ENCODE measurements at places on chromosomes 6 and 20.

GRCh38 chr6:73382462-73383113, 12.0 kb upstream of the DDX43 start:
- DNase-seq: no peak

- no peak for DNase-seq
Measured at GRCh38 chr20:46699651-46700359, 9.6 kb upstream of the SLC2A10 start.

DNA sequence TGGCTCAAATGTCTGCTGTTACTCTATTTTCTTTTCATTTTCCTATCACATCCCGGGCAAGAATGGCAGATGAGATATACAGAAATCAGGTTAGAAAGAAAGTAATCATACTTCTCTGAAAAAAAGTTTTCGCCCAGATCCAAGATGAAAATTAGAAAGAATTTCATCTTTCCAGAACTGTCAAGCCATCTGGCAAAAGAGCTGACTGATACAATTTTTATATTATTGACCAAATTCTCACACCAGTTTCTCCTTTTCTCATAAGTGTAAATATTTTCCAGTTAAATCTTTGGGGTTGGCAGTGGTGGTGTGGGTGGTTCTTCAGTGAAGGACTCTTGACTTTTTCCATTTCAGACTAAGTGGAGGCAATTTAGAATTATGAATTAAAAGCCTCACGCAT, 371.9 kb downstream of the CD83 start:
- DNase-seq: no peak

- peak; percentile 28 for DNase-seq
Measured at GRCh38 chr6:33392595-33392948, 949 bp downstream of the KIFC1 start.

DNA sequence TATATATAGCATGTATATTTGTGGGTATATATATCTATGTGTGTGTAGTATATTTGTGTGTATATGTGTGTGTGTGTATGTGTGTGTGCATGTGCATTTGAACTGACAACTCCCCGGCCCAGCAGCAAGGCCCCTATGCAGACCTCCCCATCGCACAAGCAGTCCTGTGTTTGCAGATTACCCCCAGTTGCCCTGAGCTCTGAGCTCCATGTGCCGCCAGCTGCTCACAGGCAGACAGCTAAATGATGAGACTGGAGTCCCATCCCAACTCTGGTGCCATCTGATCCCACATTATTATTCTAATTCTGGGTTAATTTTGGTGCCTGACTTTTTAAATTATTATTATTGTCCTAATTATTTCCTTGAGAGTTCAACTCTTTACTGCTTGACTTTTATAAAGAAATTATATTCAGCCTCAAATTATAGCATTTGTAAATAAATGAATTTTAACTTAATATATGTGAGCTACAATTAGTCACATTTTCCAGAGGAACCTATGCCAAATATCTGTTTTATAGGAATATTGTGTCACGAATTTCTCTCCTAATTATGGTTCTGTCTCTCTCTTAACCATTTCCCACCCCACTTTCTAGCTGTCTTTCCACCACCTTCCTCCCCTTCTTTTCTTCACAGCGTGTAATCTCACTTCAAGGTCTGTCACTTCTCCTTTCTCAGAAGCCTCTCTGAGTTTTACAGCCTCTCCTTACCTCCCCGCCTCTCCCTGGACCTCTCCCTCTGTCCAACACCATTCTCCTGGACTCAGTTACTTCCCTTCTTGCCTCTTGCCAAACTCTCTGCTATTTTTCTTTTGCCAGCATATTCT, 90.6 kb upstream of the SYNDIG1 start:
- DNase-seq: no peak

DNA sequence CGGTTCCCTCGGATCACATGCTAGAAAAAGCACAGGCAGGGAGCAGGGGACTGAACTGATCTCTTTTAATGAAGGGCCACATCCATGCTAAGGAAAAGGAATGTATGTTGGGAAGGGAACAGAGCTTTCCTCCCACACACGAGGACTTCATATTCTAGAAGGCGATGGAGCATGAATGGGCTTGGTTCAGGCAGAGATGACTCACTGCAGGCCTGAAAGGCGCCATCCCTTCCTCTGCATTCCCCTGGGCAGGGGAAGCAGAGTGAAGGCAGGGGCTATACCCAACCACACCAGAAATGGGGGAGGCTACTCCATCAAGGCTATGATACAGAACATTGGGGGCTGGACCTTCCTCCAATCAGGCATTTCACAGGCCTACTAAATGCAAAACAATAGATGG, 30.6 kb downstream of the ELMO2 start:
- no peak for DNase-seq

GRCh38 chr20:51437182-51437924, 105.2 kb downstream of the NFATC2 start:
- DNase-seq: no peak

- DNase-seq: no peak
Measured at GRCh38 chr20:17732907-17733521, 33.2 kb downstream of the BANF2 start.

GRCh38 chr6:52221302-52221701, 23.0 kb downstream of the IL17F start:
- no peak for DNase-seq

DNA sequence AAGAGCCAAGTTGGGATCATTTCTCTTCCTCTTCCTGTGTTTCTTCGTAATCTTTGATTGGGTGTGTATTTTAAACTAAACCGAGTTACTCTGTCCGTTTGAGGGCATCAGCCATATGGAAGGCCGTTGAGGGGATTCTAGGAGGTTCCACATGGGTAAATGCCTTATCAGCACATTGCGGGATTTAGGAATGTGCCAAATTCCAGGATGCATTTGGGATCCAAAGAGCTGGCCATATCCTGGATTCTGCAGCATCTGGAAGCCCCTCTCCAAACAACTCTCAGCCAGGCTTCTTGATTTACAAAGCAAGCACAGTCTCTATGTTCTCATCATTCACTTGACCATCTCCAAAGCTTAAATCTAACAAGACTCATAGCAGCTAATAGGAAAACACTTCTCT, 67.6 kb upstream of the RIN2 start:
- no peak for DNase-seq

GRCh38 chr6:104597541-104598050, 262.1 kb downstream of the HACE1 start:
- DNase-seq: no peak

- no peak for DNase-seq
Measured at GRCh38 chr6:115767931-115768330, 292.8 kb downstream of the FRK start.

GRCh38 chr6:158545043-158545966, 14.6 kb upstream of the TMEM181 start:
- DNase-seq: no peak

DNA sequence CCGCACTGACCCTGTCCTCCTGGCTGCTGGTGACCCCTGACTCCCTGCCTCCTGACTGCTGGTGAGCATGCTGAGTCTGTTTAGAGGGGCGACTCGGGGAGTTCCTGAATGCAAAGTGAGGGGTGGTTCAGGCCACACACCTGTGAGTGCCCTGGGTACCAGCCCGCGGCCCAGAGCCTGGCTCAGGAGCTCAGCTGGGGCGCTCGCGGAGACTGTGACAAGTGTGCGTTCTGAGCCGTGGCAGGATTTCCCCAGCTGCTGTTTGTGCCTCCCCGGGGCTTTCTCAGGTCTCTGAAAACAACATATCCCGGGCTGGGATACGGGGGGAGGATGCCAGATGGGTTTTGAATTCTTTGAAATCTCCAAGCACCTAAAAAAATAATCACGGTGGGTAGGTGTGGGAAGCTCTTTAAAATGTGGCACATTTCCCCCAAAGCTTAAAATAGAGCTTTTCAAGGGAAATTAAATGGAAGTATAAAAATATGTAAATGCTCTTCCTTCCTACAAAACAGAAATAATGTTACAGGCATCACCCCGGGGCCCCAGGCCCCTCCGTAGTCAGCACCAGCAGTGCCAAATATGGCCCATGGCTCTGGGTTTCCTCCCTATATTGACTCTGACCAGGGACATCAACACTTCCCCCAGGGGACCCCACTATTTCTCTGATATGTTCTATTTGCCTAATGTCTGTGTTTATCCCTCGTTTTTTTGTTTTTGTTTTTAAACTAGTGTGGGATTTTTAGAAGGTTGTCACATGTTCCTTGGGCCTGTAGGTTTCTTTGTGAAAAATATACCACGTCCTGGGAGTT, 49.9 kb upstream of the TAGAP start:
- DNase-seq: peak; percentile 61

DNA sequence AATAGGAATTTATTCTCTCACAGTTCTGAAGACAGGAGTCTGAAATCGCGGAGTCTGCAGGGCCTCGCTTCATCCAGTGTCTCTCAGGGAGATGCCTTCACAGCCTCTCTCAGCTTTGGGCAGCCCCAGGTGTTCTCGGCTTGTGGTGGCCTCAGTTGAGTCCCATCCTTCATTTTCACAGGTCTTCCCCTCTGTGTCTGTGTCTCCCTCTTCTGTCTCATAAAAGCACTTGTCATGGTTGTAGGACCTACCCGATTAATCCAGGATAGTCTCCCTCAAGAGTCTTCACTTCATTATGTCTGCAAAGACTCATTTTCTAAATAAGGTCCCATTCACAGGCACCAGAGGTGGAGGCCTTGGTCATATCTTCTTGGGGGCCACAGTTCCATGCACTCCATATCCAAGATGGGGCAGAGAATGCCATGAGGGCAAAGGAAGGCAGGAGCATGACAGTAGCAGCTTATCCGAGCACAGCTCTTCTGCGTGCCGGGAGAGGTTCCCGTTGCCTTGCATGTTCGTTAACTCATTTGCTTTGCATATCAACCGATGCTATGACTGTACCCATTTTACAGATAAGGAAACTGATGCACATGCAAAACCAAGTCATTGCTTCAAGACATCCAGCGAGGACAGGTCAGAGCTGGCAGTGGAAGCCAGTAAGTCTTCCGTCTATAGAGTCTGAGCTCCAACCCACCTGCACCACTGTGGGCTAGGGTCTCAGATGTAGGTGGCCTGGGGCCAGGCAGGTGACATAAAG, 363.8 kb upstream of the SULF2 start:
- DNase-seq: no peak

DNA sequence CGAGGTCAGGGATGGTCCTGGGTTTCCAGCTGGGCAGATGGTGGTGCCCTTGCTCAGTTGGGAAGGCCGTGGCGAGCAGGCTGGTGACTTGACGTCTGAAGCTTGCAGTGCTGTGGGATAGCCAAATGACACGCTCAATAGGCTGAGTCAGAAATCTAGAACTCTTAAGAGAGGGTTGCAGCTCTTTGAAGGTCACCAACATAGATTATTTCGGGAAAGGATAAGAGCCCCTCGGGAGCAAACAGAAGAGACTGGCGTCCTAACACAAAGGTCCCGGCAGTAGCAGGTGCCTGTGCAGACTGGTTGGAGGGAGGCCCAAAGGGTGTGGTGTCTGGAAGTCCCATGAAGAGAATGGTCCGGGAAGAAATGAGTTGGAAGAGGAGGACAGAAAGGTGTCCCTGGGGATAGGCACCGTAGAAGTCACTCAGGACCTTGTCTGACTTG, 18.4 kb downstream of the PKIG start:
- no peak for DNase-seq

DNA sequence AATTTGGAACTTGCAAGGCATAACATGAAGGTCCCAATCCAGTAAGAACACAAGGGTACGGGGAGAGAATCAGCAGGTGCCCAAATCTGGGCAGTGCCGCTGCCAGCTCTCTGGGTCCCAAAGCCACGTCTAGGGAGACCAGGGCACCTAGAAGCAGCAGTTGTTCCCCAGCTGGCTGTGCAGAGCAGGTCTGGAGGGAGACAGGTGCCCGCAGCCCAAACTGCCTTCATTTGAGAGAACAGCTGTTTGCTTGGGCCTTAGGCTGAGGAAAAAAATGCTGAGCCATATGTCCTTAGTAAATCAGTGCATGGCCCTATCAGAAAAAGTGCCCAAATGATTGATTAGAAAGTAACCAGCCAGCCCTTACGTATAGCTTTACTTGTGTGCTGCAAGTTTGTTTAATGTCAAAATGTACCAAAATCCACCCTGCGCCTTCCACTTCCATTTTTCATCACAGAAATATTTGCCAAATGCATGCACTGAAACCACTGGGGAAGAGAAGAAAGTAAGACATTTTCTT, 9.1 kb upstream of the PRELID3B start:
- DNase-seq: no peak

DNA sequence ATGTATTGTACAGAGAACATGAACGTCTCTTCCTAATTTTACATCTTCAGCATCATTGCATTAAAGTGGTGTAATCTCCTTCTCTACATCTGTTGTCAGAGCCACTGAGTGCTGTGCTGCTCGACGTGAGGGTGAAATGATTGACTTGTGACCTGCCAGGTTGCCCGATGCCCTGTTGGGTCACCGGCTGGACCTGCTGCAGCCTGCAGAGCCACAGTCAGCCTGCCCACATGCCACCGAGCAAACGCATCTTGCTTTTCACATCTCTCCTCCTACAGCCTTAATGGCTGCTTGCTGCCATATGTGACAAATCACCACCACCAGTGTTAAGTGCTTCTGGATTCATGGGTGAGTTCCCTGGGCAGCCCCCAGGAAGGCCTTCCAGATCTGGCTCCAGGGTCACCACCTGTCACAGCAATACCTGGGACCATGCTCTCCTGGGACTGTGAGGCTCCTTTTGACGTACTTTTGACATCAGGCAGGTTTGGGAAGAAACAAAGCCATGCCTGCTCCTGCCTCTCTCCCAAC, 80.3 kb downstream of the ASXL1 start:
- DNase-seq: no peak

GRCh38 chr20:12054556-12054955, 136.9 kb downstream of the BTBD3 start:
- DNase-seq: no peak
